T-helper 1 cell treated with Interleukin-12 subunit alpha and Interleukin-12 subunit beta and Interleukin-4 antibody, amounts not matched to agents 30 ng/mL and 1 ng/mL, for 36 hours (primary cell): ENCODE measurements at places on chromosomes 11 and 22. TPM values are rescaled to one million over a fixed set of nuclear protein-coding genes. Genes with fewer than 3 reads are reported as not detected.

Gene ENTHD1
- 0.15 and 0.41 TPM in 2 replicates for total RNA-seq

Gene TRIOBP
- 41.0 and 45.8 TPM in 2 replicates for total RNA-seq

Gene CNTN5
- total RNA-seq, result not detected in 2 replicates

Gene MFRP
- total RNA-seq, result not detected in 2 replicates

Gene GRAMD1B
- total RNA-seq, result 132 and 137 TPM in 2 replicates

Gene SLC37A2
- 0.15 and 0.29 TPM in 2 replicates for total RNA-seq

Gene OR51E2
- not detected in 2 replicates for total RNA-seq

Gene MAJIN
- total RNA-seq, result not detected in 2 replicates

Gene KCNQ1OT1
- 0.54 TPM in 2 replicates for total RNA-seq

Gene MS4A1
- total RNA-seq, result not detected in 2 replicates

Gene TSSK2
- total RNA-seq, result not detected in 2 replicates

Gene BRSK2
- total RNA-seq, result 0.27 and 0.44 TPM in 2 replicates

Gene CNIH2
- 2.1 and 3.1 TPM in 2 replicates for total RNA-seq

Gene SPI1
- total RNA-seq, result 0.15 TPM in 1 of 2 replicates, not detected in the other

Gene SAA4
- not detected in 2 replicates for total RNA-seq

Gene PMM1
- total RNA-seq, result 26.3 and 26.7 TPM in 2 replicates

Gene C1QTNF4
- 0.49 and 0.68 TPM in 2 replicates for total RNA-seq
